Left ventricle myocardium superior (tissue), 1 donor: ENCODE measurements at places on chromosomes 4 and X. TPM values are rescaled to one million over a fixed set of nuclear protein-coding genes. Genes with fewer than 3 reads are reported as not detected.

- no peak for DNase-seq
Measured at GRCh38 chr4:124478470-124478869, 234.1 kb downstream of the ANKRD50 start.

DNA sequence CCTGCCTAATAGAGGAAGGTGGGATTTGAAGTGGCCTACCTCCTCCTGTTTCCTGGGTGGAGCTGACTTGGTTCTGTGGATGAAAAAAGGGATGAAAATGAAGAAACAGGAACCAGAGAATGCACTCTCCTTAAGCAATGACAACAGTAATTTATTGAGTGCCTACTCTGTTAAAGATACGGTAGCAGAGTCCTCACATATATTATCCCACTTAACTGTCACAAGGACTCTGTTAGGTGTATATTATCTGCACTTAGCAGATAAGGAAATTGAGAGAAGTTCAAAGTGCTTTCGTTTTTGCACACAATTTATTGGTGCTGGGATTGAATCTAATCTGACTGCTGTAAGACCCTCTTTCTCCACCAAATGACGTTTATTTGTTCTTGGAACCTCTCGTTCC is 301.2 kb downstream of the PACRGL start:
- DNase-seq, result no peak

- DNase-seq, result no peak
Measured at GRCh38 chr4:111676533-111676932, 468.7 kb upstream of the FAM241A start.

- no peak for DNase-seq
Measured at GRCh38 chr4:37748485-37748884, 62.3 kb upstream of the RELL1 start.

- DNase-seq, result no peak
Measured at GRCh38 chr4:89267846-89268245, 39.8 kb downstream of the GPRIN3 start.

GRCh38 chr4:185343726-185344581 is 51.8 kb downstream of the LRP2BP start:
- no peak for DNase-seq

Gene TRAM1L1
- total RNA-seq, result 0.45 TPM

Gene TMPRSS11B
- not detected for total RNA-seq

Gene ARR3
- total RNA-seq, result not detected

Gene PNMA6F
- not detected for total RNA-seq

Gene LRIT3
- not detected for total RNA-seq

Gene TMEM271
- not detected for total RNA-seq

Gene CDKL2
- 0.64 TPM for total RNA-seq

Gene AMTN
- total RNA-seq, result not detected

Gene OTC
- total RNA-seq, result not detected

Gene GPR34
- 8.6 TPM for total RNA-seq
